Astrocyte of the cerebellum (primary cell): ENCODE measurements at places on chromosomes 3 and 15.

GRCh38 chr15:73712107-73712506 is 27.9 kb downstream of the CD276 start:
- DNase-seq = no peak

DNA sequence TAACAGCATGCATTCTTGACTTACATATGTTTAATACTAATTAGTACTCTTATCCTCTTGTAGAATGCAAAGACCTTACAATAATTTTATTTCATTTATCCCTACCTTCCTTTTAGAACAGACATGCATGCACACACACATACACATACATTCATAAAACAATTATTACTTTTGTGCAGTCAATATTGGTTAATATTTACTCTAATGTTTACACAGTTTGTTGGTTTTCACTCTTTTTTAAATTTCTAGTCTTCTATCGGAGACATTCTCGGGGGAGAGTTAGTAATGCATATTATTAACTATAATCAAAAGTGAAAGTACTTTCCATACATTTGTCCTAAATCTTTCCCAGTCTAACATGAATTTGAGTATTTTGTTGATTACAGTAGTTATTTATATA is 317.7 kb upstream of the DPH6 start:
- no peak for DNase-seq

DNA sequence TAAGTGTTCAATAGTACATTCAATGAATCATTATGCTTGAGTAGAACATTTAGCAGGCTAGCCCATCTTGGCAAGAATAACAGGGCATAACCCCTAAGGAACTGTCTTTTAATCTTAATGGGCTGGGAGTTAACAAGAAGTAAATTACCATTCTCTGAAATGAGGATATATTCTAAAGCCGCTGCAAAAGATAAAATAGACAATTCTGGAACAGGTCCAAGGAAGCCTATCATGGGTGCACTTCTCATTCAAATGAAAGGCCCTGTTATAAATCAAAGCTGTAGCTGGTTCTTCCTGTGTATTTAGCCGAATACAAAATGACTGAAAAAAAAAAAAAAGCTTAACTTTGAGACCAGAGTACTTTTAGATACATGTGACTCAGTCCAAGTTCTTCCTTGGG is 15.6 kb downstream of the MTHFS start:
- no peak for DNase-seq

- DNase-seq = no peak
These were observed 146.3 kb downstream of the TLE3 start for GRCh38 chr15:69951256-69951897.

- no peak for DNase-seq
These were observed 43.8 kb upstream of the MITF start for GRCh38 chr3:69695443-69695842.

GRCh38 chr3:120648290-120648689 is 33.7 kb downstream of the HGD start:
- no peak for DNase-seq
